ENCODE measurements at places on chromosomes 3 and 15.

GRCh38 chr15:74320352-74321247 lies 46.8 kb downstream of the CYP11A1 start:
- no peak for DNase-seq

DNA sequence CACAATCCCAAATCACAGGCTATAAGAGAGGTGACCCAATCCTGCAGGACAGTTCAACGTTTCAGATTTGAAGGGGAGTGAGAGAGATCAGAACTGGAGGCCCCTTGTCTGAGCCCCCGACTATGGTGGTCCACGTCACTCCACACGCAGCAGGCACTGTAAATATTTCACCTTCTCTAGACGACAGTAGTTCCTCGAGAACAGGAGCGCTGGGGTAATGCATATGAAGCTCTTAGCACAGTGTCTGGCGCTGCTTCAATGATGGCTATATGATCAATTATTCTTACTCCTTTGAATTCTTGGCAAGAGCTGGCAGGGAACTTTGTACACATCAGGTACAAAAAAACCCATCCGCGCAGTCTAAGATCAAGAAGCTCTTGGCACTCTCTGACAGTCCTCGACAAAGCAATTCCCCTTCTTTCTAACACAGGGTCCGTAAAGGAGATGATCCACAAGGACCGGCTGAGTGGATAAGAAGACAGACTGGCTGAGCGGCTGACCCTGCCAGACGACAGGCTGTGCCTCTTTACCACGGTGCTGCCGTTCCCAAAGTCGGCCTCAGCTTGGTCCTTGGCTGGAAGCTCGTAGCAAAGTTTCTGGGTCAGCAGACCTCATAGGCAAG lies 522 bp upstream of the NRROS start:
- no peak for DNase-seq

- DNase-seq: no peak
Measured at GRCh38 chr15:20361091-20361490, 180.5 kb downstream of the GOLGA6L6 start.

GRCh38 chr15:93418566-93418965 lies 329.6 kb upstream of the RGMA start:
- DNase-seq: no peak

GRCh38 chr15:82952158-82953081 lies at the start of gene HOMER2:
Gene HOMER2, minus strand, starts transcription at chr15:82952720. Its CDS starts 185 bp downstream, at chr15:82952535.
- no peak for DNase-seq

- DNase-seq: no peak
Measured at GRCh38 chr3:12545473-12545791, at the start of gene MKRN2OS. Gene MKRN2OS, minus strand, starts transcription at chr3:12545499. Its CDS starts 35 bp downstream, at chr3:12545464.

GRCh38 chr3:36317915-36318314 lies 62.4 kb upstream of the STAC start:
- DNase-seq: no peak

All from SK-N-MC (cell line).